Uterine smooth muscle cell (primary cell): ENCODE measurements at places on chromosomes 13 and 19. TPM values are rescaled to one million over a fixed set of nuclear protein-coding genes. Genes with fewer than 3 reads are reported as not detected.

ZSCAN4 gene
- not detected in 2 replicates for total RNA-seq

IGLON5 gene
- total RNA-seq, result not detected in 2 replicates

SIAH3 gene
- under 0.01 TPM in 2 replicates for total RNA-seq

MATK gene
- not detected in 2 replicates for total RNA-seq

C5AR2 gene
- total RNA-seq, result under 0.01 TPM in 1 of 2 replicates, not detected in the other

KIR3DL2 gene
- not detected in 2 replicates for total RNA-seq

FXYD1 gene
- total RNA-seq, result 0.33 and 0.87 TPM in 2 replicates

SLITRK6 gene
- total RNA-seq, result 0.22 TPM in 1 of 2 replicates, not detected in the other

NTN5 gene
- not detected in 2 replicates for total RNA-seq

NLRP11 gene
- not detected in 2 replicates for total RNA-seq

ZNF439 gene
- 6.2 and 6.7 TPM in 2 replicates for total RNA-seq

TMEM150B gene
- total RNA-seq, result not detected in 2 replicates

KLK12 gene
- total RNA-seq, result not detected in 2 replicates

CD209 gene
- total RNA-seq, result not detected in 2 replicates

NTF4 gene
- total RNA-seq, result not detected in 2 replicates

CCDC194 gene
- total RNA-seq, result not detected in 2 replicates

CATSPERD gene
- total RNA-seq, result not detected in 2 replicates

SLITRK1 gene
- total RNA-seq, result not detected in 2 replicates

CEACAM4 gene
- not detected in 2 replicates for total RNA-seq

IFNL1 gene
- not detected in 2 replicates for total RNA-seq
